PC-3 (cell line): ENCODE measurements at places on chromosomes 6 and 20.

DNA sequence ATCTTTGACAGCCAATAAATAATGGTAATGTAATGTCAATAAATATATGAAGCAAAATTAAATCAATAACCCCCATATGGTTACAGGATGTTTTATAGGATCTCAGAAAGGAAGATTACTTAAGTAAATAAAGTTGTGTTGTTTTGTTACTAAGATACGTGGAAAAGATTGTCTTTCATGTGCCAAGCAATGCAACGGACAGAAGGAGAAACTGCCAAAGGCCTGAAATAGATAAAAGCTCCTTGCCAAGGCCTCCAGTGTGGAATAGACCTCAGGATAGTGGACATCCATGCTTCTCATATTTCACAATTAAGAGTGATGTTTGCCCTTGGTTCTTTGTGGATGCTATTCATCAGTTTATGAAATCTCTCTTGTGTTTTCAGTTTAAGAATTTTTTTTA lies 16.4 kb upstream of the FNDC1 start:
- DNase-seq: no peak

GRCh38 chr6:139738801-139739455 lies 364.5 kb upstream of the CITED2 start:
- DNase-seq: no peak

DNA sequence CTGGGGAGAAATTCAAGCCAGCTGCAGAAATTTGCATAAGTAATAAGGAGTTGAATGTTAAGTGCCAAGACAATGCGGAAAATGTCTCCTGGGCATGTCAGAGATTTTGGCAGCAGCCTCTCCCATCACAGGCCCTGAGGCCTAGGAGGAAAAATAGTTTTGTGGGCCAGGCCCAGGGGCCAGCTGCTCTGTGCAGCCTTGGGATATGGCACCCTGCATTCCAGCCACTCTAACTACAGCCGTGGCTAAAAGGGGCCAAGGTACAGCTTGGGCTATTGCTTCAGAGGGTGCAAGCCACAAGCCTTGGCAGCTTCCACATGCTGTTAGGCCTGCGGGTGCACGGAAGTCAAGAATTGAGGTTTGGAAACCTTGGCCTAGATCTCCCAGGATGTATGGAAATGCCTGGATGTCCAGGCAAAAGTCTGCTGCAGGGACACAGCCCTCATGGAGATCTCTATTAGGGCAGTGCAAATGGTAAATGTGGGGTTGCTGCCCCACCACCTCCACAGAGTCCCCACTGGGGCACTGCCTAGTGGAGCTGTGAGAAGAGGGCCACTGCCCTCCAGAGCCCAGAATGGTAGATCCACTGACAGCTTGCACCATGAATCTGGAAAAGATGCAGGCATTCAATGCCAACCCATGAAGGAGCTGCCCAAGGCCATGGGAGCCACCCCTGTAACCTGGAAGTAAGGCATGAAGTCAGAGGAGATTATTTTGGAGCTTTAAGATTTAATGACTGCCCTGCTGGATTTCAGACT lies 126.5 kb downstream of the DTNBP1 start:
- no peak for DNase-seq

GRCh38 chr20:45019027-45019761 lies 52.9 kb downstream of the STK4 start:
- DNase-seq: no peak

- peak; percentile 66 for DNase-seq
These were observed 248.7 kb downstream of the C6orf118 start for GRCh38 chr6:165060720-165061119.
